Stimulated activated CD4-positive, alpha-beta T cell treated with anti-CD3 and anti-CD28 coated beads, TNF-alpha, amount 100 ng/mL, for 1 hour (primary cell): ENCODE measurements at places on chromosomes 2 and 18.

GRCh38 chr2:227848586-227848985, 22.8 kb upstream of the DAW1 start:
- no peak for DNase-seq

DNA sequence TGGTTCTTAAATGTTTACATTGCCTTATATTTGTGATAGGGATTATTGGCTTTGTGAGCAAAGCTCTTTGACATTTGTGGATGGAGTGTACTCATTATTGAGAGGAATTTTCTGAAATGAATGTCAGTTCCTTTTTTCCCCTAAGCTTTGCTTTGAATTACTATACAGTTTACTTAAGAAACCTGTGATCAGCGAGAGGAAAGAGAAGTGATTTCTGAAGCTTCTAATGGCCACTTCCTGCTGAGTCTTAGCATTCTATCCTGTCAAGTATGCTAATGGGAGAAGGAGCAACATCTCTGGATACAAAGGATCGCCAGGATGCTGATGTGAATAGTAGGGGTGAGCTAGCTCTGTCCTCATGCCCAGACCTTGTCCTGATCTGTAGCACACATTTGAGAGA, 47.8 kb upstream of the MGAT5 start:
- no peak for DNase-seq

GRCh38 chr2:68734688-68735525, at the start of gene ARHGAP25:
Gene ARHGAP25 (plus strand): TSS chr2:68734811. CDS start chr2:68735200, 389 bp downstream.
- DNase-seq: no peak

GRCh38 chr2:241666627-241667400, 19.8 kb downstream of the DTYMK start:
- no peak for DNase-seq

DNA sequence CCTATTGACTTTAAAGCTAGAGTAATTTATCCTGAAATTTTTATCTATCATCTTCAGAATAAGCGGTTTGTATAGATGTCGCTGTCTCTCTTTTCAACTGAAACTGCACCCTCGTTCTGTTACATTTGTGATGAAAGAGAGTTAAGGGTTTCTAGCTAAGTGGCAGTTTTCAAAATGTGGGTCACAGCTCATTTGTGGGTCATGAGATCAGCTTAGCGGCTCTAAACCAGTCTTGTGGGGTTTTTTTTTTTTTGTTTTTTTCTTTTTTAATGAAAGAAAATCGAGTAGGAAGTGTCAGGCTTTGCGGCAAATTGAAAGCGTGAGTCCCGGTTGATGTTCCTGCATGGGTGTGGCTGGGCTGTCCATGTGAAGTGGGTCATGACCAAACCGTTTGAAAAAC, 31.2 kb downstream of the SALL3 start:
- no peak for DNase-seq

GRCh38 chr18:58139459-58140386, 95.7 kb downstream of the NEDD4L start:
- no peak for DNase-seq

- DNase-seq: no peak
These were observed 40.3 kb downstream of the PRKD3 start for GRCh38 chr2:37284381-37284780.

GRCh38 chr2:100376836-100377235, 40.6 kb downstream of the CHST10 start:
- DNase-seq: no peak

DNA sequence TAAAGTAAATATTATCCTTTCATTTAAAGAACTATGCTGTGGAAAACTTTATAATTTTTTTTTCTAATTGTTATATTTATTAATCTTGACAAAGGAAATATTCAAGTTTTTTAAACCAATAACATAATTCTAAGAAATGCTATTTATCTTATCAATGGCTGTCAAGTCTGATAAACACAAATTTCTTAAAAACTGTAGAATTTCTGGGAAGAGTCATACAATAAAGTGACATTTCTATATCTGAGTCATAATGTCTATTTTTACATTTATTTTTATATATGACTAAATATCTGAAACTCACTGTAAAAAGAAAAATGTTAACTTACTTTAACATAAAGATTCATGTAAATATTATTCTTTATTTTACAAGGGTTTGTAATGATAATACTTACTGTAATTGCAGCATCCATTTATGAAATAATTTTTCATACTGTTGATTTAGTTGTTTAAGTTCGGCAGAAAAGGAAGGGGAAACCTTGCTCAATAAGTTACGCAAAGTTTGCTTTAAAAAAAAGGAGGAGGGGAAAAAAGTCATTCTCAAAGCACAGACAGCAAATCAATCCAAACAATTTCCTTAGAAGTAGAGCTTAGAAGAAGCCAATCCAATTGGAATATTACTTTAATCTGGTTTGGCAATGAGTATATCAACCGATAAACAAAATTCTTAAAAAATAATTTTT, 32.4 kb downstream of the ORC2 start:
- DNase-seq: no peak

GRCh38 chr2:33094303-33094702, 147.6 kb downstream of the LTBP1 start:
- DNase-seq: no peak

- no peak for DNase-seq
These were observed 8.0 kb downstream of the HDAC4 start for GRCh38 chr2:239392688-239393387.

DNA sequence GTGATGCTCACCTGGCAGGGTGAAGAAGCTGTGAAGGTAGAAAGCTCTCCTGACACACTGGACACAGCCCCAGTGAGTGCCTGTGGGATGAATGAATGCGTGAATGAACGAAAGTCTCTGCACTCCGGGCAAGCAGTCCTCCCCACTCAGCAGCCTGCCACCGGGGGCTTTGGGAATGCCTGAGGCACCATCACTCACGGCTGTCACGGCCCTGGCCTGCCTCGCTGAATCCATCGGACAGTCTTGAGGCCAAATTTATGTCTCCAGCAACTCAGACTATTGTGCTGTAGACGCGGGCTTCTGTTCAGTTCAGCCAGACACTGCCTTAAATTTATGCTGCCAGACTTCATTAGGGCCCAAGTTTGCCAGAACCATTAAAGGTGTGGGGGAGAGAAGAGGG, 62.9 kb upstream of the TEX51 start:
- no peak for DNase-seq

DNA sequence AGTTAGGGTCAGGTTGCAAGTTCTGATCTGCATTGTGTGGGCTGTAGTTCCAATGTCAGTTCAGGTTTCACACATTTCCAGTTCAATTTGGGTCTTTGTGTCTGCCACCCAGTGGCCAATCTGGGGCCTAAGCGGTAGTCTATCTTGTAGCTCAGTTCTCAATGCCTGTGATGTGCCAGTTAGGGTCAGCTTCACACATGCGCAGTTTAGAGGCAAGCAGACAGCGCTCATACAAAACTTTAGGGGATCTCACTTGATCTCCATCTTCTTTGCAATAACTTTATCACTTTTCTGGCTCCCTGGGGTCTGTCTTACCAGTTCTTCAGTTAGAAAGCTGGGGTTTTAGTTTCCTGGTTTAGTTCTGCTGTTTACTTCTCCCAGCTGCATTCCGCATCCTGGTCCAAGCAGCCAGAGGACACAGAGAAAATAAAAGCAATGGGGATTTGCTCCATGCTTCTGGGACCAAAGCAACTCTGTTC, 11.0 kb upstream of the ZNF24 start:
- DNase-seq: peak; percentile 21

DNA sequence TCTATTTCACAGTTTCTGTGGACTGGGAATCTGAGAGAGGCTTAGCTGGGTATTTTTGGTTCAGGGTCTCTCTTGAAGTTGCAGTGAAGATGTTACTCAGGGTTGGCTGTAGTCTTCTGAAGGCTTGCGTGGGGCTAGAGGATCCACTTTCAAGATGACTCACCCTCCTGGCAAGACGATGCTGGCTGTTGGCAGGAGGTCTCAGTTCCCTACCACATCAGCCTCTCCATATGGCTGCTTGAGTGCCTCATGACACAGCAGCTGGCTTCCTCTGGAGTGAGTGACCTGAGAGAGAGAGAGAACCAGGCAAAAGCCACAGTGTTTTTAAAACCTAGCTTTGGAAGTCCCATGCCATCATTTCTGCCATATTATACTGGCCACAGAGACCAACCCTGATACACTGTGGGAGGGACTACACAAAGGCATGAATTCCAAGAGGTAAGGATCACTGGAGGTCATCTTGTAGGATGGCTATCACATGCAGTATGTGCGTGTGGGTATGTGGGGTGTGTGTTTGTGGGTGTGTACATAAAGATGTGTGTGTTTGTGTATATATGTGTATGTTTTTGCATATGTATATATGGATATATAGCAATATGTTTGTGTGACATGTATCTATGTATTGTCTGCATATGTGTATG, 25.1 kb downstream of the DNPEP start:
- DNase-seq: no peak

- DNase-seq: no peak
These were observed 303.9 kb downstream of the ZEB2 start for GRCh38 chr2:144215701-144216675.

- no peak for DNase-seq
These were observed 14.6 kb downstream of the ITM2C start for GRCh38 chr2:230879271-230879882.

DNA sequence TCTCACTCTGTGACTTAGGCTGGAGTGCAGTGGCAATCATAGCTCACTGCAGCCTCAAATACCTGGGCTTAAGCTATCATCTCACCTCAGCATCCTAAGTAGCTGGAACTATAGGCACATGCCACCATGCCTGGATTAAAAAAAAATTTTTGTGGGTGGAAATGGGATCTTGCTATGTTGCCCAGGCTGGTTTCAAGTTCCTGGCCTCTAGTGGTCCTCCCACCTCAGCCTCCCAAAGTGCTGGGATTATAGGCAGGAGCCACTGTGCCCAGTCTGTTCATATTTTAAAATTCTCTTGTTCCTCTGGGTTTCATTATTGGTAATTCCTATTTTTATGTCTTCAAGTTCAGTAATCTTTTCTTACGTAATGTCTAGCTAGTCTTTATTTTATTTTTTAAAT, 25.5 kb upstream of the RAB31 start:
- DNase-seq: no peak

GRCh38 chr2:126222278-126222677, 433.7 kb upstream of the GYPC start:
- DNase-seq: no peak

GRCh38 chr2:105857076-105857740, 112.5 kb downstream of the NCK2 start:
- no peak for DNase-seq

DNA sequence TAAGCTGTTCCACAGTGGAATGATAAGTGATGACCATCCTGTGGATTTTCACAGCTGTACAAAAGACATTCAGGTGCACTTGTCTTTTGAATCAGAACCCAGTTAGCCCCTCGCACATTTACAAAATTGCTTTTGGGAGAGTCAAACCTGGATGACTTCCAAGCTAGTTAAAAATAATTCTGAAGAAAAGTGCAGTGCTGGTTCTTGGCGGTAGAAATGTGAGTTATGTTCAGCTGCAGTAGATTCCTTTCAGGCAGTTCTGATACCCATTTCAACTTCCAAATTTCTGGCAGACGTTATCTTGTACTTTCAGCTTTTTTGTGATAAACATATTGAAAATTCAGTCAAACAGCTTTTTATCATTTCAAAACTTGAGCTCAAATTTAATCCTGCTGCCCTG, 324.7 kb downstream of the NRXN1 start:
- DNase-seq: no peak

- DNase-seq: no peak
These were observed 59.9 kb downstream of the PTPRM start for GRCh38 chr18:7626922-7627440.

DNA sequence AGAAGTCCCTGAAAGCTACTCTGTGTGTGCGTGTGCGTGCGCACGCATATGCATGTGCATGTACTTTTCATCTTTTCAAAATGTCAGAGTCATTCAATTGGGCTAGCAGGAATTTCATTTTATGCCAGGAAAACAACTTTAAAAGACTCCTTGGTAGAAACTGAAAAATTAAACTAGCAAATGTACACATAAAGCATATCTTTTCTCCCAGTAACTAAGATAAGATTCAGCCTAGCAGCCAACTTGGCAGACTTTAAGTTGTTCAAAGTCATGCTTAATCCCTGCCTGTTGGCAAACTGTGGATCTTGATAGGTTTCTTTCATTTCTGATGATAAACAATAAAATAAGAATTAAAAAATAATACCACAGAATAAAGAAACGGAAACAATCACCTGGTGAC, 1129.1 kb downstream of the LRP1B start:
- DNase-seq: no peak

- no peak for DNase-seq
These were observed 26.6 kb downstream of the PTPN18 start for GRCh38 chr2:130382313-130382917.

DNA sequence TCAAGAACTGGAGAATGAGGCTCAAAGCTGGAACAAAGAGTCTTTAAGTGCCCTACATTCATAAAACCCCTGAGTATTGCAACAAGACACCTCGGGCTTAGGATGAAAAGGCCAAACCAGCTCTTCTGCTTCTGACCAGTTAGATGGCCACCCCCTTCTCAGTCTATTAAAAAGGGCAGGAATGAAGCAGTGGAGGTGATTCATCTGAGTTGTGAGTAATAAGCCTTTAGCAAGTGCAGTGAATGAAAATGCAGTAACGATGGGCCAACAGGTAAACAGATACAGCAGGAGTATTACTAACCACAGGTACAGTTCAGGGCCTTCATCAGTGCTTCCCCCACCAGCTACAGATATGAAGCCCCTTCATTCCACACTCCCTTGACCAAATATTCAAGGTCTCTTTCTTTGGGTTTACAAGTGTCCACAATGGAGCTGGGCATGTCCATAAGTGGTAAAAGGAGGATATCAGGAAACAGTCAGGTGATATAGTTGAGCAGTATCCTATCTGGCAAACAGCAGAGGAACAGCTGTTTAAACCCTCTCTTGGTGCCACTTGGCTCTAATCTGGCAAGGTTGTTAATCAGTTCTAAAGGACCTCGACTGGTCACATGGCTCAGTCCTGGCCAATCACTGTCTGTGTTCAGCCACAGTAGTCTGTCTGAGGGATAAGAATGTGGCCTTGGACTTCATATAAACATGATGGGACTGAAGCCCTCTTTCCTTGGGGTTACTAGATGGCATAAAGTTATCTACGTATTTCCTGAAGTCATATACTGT, 17.8 kb downstream of the SERPINB13 start:
- no peak for DNase-seq

DNA sequence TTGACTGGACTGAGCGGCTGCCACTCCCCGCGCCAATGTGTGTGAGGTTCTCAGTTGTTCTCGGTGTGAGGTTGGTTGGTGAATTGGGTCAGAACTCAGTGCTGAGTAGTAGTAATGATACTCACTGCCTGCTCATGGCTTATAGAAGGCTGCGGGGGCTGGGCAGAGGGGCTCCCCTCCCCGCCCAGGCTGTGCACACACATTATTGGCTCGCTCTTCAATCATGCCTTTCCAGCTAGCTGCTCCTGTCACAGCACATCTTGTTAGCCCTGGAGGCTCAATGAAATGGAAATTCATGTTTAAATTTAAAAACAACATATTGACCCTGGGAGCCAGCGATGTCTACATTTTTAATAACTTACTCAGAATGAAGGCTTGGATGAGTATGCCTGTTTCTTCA, 152.8 kb downstream of the CELF4 start:
- DNase-seq: no peak

GRCh38 chr2:105712981-105713596, 31.6 kb upstream of the NCK2 start:
- no peak for DNase-seq

GRCh38 chr18:6311456-6312215, 103.1 kb downstream of the L3MBTL4 start:
- DNase-seq: no peak

- no peak for DNase-seq
These were observed 179.4 kb upstream of the HS6ST1 start for GRCh38 chr2:128498086-128498485.

- DNase-seq: no peak
These were observed 995 bp upstream of the RTN4 start for GRCh38 chr2:55051026-55051866.
